CD8-positive, alpha-beta T cell (primary cell): ENCODE measurements at places on chromosomes 5 and 9.

DNA sequence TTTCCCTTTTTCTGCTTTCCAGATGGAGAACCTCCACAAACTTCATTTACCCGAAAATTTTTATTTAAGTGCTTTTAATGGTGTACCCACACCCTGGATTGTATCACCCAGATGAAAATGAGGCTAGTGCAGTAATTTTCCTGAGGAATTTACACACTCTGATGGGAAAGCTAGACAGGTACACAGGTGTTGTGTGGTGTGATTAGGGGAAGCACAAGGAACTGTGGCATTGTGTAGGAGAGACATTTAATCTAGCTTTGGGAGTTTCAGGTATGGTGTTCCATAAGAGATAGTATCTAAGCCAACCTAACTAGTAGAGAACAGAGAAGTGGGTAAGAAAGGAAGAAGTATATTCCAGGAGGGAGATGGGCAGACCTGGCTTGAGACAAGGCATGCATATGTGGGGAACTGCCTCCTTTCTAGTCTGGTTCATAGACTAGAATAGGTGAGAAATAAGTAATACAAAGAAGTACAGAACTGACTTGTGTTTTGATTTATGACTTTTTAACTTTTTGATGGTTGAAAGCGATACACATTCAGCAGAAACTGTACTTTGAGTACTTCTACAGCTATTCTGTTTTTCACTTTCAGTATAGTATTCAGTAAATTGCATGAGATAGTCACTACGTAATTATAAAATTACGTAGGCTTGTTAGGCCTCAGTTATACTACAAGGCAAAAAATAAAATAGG lies 22.9 kb upstream of the ROPN1L start:
- DNase-seq: no peak

DNA sequence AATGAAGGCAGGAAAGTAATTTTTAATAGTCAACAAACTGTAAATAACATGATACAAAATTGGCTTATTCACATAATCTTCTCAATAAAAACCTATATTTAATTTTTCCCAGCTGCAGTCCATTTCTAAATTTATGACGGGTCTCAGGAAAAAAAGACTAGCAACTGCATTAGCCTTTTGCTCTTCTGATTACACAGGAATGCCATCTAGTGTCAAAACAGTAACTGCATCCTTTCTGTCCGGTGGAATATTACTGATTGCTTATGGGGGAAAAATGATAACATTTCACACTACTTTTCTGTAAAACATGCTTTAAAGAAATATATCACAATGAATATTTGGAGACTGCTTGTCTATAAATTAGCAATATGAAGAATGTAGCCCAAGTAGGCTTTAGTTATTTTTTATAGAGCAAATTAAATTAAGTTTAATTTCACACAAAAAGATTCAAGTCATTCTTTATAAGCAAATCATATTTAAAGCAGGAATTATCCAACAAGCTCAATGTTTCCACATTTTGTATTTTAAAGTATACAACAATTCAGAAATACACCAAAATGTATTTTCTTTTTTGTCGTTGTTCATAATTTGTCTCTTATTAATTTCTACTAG lies 534.7 kb downstream of the CDH10 start:
- no peak for DNase-seq

DNA sequence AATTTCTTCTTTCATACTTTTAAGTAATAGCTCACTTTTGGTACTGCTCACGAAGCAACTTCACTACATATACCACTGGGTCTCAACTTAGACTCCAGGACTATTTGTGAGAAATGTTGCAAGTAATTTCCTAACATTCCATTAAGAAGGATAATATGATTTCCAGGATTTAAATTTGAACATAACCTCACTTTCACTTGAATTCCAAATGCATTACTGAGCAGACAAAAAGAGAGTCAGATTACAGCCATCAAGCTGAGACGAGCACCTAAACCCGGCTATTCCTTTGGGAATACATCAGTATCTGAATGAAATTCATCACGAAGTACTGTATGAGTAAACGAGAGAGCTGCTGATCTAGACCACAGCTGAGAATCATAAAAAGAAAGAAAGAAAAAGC lies 47.3 kb downstream of the LIFR start:
- no peak for DNase-seq

DNA sequence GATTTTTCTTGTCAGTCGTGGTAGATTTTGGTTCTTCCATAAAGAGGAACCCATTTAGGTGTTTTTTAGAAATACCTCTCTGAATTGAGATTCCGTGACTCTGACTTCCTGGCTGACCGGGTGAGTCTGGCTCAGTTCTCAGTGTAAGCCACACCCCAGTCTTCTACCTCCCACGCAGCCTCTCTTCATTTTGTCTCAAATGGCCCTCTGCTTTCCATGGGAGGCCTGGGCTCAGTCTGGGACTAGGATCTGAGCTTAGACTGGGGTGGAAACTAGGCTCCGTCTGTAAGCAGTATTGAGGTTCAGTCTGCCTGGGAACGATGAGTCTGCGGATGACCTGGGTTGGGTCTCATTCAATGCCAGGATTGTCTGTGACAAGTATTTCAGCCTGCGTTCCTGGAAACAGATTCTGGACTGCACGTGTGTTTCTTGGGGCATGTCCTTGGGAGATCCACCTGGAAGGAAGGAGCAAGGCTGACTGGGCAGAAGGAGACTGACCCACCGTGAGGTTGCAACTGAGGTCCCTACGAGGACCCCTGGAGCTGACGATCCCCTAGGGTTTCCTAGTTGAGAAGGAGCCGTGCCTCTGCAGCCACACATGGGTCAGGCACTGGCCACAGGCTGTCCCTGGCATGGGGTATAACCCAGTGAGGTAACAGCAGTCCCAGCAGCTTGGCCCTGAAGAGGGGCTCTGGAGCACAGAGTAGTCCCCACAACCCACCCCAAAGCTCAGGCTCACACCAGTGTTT lies 12.4 kb upstream of the CRB2 start:
- no peak for DNase-seq

DNA sequence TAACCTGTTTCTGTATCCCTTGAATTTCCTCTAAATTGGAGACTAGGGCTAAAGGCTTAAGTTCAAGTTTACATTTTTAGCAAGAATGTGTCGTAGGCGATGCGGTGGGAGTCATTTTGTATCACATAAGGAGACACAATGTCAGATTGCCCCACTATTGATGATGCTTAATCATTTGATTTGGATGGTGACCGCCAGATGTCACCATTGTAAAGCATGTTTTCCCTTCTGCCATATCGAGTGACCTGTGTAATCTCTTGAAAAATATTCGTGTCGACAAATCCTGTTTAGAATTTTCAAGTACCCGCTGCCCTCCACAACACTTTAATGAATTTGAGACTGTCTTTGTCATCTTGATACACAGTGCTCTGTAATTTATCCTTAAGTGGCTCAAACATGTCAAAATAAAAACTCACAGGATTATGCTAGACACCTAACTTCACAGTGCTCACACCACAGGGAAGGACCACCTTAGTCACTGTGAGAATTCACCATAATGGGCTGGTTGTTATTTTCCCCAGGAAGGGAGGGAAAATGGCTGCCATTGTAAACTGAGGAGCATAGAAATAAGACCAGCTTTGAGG lies 34.5 kb upstream of the SLC46A2 start:
- DNase-seq: no peak

- DNase-seq: no peak
These were observed 45.8 kb downstream of the ARHGEF37 start for GRCh38 chr5:149627070-149627469.

- DNase-seq: no peak
These were observed 64.3 kb upstream of the SLC25A51 start for GRCh38 chr9:37968228-37968701.

GRCh38 chr9:77589046-77589795 lies 58.9 kb downstream of the GNA14 start:
- no peak for DNase-seq

DNA sequence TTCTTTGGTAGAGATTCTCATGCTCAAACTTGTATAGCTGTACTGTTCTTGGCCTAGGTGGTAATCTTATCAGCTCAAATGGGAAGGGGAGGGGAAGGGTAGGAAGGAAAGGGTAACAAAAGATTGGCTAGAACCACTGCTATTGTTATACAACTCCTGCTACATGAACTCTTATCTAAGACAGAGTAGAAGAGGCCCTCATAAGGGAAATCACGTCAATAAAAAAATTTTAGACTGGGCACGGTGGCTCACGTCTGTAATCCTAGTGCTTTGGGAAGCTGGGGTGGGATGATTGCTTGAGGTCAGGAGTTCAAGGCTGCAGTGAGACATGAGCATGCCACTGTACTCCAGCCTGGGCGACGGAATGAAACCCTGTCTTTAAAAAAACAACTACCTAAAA lies 15.9 kb downstream of the STOM start:
- DNase-seq: no peak

DNA sequence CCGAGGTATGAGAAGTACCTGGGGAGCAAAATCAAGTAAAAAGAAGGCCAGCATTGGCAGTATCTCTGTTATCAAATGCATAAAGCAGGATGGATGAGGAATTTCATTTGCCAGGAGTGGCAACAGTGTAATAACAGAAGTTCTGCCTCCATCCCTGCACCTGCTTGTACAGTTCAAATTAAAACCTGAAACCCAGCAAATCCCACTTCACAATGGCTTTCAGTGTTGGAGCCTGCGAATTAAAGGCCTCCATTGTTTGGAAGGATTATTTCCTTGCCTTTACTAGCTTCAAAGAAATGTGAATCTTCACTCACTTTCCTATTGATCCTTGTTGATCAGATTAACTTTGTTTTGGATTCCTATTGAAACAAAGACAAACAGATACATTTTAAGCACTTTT lies 31.5 kb upstream of the IRX1 start:
- DNase-seq: no peak

DNA sequence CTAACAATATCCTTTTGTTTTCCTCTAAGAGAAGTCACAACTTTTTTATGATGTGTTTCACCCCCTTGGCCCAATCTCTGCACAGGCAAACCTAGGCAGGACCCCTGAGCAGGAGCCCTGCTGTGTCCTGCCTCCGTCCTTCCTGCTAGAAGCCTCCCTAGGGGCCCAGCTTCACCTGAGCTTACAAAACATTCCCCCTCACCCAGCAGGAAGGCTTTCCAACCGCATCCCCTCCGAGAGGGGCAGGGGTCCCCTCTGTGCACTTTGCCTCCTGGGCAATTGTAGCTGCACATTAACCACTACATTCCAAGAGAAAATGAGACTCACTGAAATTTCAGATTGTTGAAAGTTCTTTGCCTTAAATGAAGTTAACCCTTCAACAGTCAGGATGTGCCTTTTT lies 176.2 kb downstream of the IRX2 start:
- no peak for DNase-seq

DNA sequence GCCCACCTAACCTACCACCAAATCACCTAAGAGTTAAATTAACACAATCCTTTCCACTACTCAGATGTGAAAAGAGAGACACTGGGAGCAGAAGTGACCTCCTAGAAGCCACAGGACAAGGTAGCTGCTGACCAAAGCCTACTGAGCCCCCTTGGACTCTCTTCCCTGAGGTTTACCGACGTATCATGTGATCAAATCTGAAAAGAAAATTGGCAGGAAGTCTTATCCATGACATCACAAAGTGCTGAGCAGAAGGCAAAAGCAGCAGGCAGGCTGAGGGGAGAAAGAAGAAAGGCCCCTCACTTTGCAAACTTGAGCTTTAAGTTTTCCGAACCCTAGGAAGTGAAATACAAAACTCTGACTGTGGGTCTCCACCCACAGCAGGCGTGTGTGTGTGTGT lies 11.1 kb downstream of the PRELID2 start:
- DNase-seq: no peak

DNA sequence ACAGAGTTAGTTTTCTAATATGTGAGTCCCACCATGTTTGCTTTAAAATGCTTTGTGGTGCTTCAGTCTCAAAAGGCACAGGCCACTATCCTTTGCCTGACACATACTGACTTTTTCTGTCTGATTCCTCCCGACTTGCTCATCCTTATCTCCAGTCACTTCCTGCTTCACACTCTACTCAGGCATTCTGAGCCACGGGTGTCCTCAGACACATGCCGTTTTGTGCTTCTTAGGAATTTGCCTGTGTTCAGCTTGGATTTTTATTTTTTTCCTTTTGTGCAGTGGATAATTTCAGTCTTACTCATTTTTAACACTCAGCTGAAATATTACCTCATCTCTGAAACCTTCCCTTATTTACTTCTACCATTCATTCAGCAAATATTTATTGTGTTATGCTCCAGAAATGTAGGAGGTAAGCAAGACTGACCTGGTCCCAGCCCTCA lies 54.1 kb downstream of the MAN2A1 start:
- no peak for DNase-seq

GRCh38 chr9:132168347-132168746 lies 6.5 kb downstream of the NTNG2 start:
- no peak for DNase-seq

- DNase-seq: no peak
These were observed 97.2 kb upstream of the SARDH start for GRCh38 chr9:133835262-133835901.

DNA sequence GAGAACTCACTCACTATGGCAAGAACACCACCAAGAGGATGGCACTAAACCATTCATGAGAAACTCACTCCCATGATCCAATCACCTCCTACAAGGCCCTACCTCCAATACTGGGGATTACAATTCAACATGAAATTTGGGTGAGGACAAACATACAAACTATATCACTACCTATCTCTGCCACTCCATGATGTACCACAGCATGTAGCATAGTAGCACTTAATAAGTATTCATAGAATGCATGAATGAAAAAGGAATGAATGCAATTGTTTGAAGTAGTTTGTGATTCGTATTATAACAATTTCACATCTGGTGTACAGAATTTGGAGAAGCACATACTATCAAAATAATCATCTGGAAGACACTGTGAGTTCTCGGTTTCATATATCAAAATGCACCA lies 27.9 kb upstream of the SLC24A2 start:
- DNase-seq: no peak

DNA sequence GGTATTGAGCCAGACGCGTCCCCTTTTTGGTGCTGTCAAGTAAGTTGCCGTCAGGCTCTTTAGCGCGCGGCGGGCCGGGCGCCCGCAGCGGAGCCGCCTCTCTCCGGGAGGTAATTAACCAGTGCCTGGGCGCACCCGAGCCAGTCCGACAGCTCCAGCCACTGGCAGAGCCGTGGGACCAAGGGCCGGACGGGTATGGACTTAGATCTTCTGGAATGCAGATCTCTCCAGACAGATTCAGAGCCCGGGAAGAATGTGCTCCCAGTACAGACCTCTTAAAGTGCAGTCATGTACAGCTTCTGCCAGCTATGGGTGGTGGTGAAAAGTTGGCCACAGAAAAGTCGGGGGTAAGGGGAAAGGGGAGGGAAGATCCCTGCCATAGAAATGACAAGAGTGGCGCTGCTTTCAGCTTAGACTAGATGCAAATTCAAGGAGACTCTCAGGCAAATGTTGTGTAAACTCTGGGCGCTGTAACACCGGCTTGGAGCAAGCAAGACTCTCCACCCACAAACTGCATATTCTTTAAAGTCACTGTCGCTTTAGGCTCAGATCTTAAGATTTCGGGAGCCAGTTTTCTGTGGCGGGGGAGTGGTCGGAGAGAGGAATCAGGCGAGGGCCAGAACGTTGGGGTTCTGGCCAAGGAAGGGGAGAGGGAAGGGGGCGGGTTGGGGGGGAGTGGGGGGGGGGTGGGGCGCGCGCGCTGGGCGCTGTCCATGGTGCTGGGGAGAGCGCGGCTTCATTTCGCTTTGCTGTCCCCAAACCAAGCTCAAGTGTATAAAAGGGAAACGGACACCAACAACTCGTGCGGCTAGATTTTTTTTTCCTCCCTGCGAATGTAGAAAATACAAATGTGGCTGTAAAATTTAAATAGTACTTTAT lies 29.2 kb downstream of the NR2F1 start:
- DNase-seq: no peak
